Osteocyte (in vitro differentiated cells): ENCODE measurements at places on chromosomes 1 and 21.

GRCh38 chr1:228927946-228928898 is 192.9 kb downstream of the RHOU start:
- H3K4me1 ChIP-seq, result no peaks in the 10 kb centered on the region
- H3K27me3 ChIP-seq, result peaks cover 32% of the 10 kb centered on the region
- H3K36me3 ChIP-seq, result no peaks in the 10 kb centered on the region
- no peak overlapping the region for H3K4me3 ChIP-seq
- H3K27ac ChIP-seq, result no peak overlapping the region

- no peak overlapping the region for H3K27ac ChIP-seq
- peaks cover 2% of the 10 kb centered on the region for H3K4me1 ChIP-seq
- H3K4me3 ChIP-seq, result no peak overlapping the region
- DNase-seq, result peak; percentile 75
Observed at GRCh38 chr1:5945445-5945844, 46.8 kb downstream of the NPHP4 start.

DNA sequence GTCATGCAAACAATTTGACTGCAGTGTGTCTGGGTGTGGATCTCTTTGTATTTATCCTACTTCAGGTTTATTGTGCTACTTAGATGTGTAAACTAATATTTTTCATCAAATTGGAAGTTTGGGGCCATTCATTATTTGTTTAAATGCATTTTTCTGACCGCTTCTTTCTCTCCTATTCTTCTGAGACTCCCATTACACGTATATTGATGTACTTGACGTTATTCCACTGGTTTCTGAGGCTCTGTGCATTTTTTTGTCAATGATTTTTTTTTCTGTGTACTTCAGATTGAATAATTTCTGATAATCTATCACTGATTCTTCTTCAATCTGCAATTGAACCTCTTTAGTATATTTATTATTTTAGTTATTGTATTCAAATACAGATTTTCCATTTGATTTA is 276.8 kb downstream of the RYR2 start:
- no peaks in the 10 kb centered on the region for H3K36me3 ChIP-seq
- H3K27me3 ChIP-seq, result no peaks in the 10 kb centered on the region
- H3K27ac ChIP-seq, result no peak overlapping the region
- H3K4me3 ChIP-seq, result no peak overlapping the region
- H3K4me1 ChIP-seq, result no peaks in the 10 kb centered on the region

- no peaks in the 10 kb centered on the region for H3K36me3 ChIP-seq
- H3K4me1 ChIP-seq, result peaks cover 36% of the 10 kb centered on the region
- H3K4me3 ChIP-seq, result no peak overlapping the region
Observed at GRCh38 chr1:52665006-52665941, 32.3 kb downstream of the SHISAL2A start.
